ENCODE measurements at places on chromosomes 16 and 17.

DNA sequence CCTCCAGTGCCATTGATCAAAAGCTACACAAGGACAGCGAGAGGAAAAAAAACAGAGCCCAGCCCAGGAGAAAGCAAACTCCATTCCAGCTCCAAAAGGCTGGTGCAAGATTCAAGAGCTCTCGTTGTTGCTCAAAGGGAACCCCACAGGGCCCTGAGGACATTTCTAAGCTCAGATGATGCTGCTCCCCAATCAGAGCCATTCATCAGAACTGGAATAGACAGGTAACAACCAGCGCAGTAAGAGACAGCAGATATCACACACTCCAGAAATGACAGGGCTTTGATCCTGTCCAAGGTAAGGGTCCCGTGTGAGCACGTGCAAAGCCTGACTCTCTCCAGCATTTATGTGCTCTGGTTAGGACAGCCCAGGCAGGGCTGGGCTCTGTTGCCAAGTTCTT lies 20.1 kb downstream of the PMP22 start:
- DNase-seq, result no peak

DNA sequence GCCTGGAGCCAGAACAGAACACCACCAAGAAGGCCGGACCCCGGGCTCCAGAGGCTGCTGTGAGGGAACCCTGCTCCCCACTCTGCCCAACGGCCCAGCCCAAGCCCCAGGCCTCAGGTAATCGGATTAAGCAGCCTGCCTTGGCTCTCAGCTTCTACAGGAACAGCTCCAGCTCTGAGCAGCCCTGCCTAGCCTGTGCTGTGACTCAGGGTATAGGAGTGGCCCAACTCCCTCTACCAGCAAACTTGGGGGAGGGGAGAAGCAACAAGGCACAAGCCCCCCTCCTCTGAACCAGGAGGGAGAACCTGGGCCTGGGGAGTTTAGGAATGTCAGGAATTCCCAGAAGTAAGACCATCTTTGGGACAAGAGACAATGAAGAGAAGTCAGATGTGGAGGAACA lies 849 bp upstream of the SOX15 start:
- no peak for DNase-seq

DNA sequence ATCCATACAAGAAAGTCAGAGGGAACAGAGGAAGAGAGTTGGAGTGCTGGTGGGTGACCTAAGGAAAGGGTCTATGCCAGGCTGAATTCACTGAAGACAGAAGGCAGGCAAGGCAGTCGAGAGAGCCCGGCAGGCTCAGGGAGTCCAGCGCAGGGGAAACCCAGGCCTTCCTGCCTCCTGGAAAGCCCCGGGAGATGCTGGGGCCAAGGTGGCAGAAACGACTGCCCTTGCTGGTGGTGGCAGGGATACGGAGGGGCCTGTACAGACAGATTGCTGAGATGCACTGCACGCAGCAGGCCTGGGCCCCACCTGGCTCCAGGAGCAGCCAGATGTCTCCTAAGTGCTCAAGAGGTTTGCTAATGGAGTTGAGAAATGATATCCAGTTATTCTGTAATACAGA lies 59.8 kb downstream of the GTF3C1 start:
- DNase-seq, result no peak

DNA sequence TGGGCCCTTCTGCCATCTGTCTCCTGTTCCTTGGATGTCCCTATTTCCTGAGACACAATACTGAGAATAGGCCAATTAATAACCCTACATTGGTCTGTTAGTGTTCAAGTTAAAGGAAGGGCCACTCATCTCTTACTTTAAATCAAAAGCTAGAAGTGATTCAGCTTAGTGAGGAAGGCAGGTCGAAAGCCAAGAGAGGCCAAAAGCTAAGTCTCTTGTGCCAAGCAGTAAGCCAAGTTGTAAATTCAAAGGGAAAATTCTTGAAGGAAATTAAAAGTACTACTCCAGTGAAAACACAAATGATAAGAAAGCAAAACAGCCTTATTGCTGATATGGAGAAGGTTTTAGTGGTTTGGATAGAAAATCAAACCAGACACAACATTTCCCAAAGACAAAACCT lies 28.8 kb downstream of the ANKFN1 start:
- no peak for DNase-seq

DNA sequence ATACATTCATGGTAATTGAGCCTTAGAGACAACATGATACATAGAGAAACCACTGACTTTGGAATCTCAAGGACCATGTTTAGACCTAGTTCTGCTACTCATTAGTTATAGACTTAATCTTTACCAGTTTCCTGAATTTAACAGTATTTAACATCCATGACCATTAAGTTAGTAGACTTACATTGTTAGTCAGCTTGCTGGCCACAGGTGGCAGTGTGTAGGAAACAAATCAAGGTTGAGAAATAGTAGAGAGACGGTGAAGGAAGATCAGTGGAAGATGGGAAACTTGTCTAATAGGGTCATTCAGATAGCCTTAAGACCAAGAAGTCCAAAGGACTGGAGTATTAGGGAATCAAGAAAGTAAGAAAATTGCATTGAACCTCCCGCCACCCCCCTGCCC lies 31.0 kb downstream of the OMG start:
- DNase-seq, result no peak

DNA sequence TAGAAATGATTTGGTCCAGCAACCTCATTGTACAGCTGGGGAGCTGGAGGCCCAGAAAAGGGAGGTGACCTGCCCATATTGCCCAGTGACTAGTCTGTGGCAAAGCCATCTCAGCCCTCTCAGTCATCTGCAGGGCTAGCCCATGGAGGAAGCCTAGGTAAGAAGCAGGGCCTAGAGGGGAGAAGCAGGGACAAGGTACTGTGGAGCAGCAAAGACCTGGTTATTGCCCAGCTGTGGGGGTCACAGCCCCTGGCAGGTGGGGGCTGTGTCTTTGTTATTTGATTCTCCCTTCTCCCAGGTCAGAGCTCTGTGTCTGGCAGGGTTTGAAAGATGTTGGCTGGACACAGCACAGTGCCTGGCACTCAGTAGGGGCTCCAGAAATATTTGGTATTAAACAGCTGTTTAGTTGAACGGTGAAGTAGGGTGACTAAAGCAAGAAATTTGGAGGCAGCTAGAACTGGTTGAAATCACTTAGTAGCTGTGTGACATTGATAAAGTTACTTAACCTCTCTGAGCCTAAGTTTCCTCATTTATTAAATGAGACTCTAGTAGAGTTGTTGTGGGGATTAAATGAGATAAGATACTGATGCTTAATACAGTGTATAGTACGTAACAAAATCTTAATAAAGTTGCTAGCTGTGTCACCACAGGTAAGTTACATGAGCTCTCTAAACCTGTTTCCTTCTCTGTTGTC lies 17.3 kb downstream of the CCR7 start:
- DNase-seq, result no peak

DNA sequence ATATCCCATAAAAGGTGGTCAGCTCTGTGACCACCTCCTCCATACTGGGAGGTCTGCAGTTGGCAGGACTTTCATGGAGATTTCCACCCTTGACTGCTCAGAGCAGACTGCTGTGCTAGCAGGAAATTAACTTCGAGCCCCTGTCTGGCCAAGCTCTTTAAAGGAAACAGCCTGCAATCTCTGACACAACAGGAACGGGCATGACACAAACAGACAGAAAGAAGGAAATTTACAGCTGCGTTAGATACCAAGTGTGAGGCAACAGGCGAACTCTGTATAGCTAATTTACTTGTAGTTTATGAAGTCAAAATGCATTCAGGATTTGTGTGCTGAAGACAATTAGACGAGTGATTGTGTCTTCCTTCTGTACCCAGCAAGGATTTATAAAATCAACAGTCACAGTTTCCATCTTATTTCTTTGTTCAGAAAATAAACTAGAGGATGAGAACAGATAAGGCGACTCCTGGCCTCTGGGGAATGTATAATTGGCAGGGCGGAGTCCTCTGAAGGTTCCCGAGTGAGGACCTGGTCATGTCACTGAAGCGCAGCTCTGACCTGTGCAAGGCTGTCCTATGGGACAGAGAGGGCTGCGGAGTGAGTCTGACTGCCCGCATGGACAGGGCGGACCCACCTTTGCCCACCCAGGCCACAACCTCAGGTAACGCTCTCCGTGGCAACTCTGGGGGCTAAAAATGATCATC lies 16.1 kb downstream of the WIPI1 start:
- DNase-seq, result no peak

Measured in GM13977 (cell line).